Inflammatory macrophage treated with lipopolysaccharide for 4 hours (primary cell): ENCODE measurements at places on chromosomes 6 and 20.

DNA sequence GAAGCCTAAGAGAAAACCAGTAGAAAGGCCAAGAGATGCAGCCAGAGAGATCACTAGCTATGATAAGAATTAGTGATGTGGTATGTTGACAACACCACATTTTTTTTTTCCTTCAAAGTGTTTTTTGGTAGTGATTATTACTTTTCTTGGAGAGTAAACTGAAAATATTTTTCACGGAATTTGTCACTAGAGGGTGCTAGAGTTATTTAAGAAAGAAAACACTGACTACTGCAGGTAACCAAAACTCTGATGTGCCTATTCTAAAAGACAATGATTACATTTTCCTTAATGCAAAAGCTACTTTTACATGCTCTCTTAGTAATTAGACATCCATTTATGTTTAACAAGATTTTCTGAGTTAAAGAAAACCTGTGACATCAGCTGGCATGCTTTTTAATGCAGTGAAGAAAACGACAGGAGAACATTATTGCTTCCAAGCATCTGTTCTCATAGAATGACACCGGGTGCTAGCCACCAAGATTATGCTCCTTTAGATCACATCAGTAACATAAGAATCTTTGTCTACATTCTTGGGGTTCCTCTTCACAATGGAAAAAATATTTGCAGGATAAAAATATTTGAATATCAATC, 28.8 kb downstream of the RWDD2A start:
- DNase-seq, result peak; percentile 34

GRCh38 chr6:130537447-130537846, 171.6 kb downstream of the TMEM200A start:
- DNase-seq, result no peak

GRCh38 chr20:32289661-32290431, 12.4 kb downstream of the KIF3B start:
- no peak for DNase-seq

DNA sequence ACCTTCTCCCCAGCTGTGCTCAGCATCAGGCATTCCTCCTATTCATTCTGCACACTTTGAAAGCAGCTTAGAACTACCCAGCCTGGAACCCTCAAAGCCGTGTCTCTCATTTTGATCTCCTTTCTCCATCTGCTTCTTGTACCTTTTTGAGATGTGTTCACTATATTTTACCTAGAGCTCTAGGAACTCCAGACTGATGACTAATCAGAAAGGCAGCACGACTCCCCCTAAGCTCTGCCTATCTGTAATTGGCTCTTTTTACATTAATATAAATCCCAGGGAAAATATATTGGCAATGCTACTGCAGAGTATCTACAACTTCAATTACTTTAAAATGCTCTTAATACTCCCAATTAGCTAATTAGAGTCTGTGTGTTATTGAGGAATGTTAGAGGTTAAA, 671.5 kb downstream of the CBLN4 start:
- DNase-seq, result no peak

GRCh38 chr6:1144842-1145767, 166.8 kb upstream of the FOXQ1 start:
- DNase-seq, result no peak

- no peak for DNase-seq
These were observed 10.6 kb downstream of the TRIB3 start for GRCh38 chr20:391041-391711.

DNA sequence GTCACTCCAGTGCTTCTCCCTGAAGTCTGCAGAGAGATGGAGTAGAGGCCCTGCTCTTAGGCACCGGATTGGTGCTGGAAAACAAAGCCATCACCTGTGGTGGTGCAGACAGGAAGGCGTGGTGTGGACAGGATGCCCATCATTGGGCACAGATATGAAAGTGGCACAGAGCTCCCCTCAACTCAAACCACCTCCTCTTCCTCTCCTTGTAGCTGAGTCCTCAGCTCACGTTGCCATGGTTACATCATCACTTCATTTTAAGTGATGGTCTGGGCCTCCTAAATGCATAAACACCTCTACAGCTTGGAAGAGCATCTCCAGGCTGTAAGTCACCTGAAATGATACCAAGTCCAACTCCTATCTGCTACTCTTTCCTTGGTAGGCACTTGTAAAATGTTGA, 8.0 kb upstream of the RTF2 start:
- no peak for DNase-seq

GRCh38 chr6:121886223-121886830, 450.9 kb downstream of the GJA1 start:
- DNase-seq, result no peak

DNA sequence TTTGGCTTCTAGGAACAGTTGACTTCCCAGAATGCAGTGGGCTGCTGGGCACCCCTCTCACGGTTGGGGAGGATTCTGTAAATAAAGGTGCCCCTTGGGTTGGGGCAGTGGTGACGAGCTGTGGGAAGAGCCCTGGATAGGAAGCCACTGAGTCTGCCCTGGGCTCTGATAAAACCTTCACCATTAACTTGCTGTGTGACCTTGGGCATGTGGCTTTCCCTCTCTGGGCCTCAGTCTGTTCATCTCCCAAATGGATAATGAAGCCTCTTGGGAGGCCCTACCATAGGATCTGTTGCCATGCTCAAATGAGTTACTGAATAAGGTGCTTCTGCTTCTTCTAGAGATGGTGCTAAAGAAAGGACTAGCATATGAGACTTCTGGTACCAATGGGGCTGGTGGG, 3.7 kb downstream of the CRIP3 start:
- DNase-seq, result no peak
